ENCODE measurements at places on chromosomes 11 and 22.

- no peak for DNase-seq
Measured at GRCh38 chr11:42786981-42787380, 524.8 kb upstream of the API5 start.

GRCh38 chr11:73889536-73889935 is 12.7 kb downstream of the PAAF1 start:
- no peak for DNase-seq

GRCh38 chr22:38655519-38656255 is 505 bp downstream of the FAM227A start:
- DNase-seq: no peak

GRCh38 chr11:1224491-1225385 is 1.9 kb downstream of the MUC5B start:
- DNase-seq: no peak

GRCh38 chr22:50326225-50326955 is 422 bp downstream of the DENND6B start:
- no peak for DNase-seq

- DNase-seq: no peak
Measured at GRCh38 chr11:66653123-66653522, 14.6 kb downstream of the RBM4 start.

GRCh38 chr22:37464181-37464580 is 22.0 kb downstream of the MFNG start:
- DNase-seq: no peak

DNA sequence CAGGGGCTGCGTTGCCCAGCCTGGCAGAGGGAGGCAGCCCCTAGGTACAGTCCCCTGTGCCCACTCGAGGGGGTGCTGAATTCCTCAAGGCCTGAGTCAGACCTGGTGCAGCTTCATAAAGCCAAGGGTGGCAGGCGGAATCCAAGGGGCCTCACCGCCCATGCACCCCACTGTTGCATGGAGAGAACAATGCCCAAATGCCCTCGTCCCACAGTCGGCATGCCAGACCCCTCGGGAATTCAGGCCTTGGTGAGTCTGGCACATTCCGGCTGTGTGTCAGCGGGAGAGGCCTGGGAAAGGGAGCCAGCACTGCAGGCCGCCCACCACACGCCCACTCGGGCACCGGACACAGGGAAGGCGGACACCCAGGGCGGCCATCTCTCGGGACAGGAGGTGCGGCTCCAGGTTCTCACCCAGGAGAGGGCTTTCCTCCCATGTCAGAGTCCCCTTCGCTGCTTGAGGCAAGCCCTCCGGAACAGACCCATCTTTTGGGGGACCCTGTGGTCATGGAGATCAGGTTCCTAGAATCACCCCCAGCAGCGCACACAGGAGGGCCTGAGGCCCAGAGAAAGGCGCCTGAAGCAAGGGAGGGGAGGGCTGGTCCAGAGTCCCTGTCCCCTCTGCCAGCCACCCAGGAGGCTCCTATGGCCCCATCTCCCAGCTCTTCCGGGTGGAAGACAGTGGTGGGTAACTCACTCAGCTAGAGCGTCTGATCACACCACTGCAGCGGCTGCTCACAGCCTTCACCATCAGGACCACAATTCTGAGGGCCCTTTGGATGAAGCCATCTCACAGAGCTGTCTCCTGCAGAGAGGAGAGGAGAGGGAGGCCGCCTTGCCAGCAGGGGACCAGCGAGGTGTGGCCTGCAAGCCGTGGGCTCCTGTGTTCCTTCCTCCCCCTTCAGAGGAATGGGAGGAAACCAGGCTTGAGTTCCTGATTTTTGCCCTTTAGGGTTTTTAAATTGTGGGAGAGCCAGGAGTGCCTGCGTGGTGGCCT is 31.6 kb upstream of the KCNQ1OT1 start:
- DNase-seq: no peak

DNA sequence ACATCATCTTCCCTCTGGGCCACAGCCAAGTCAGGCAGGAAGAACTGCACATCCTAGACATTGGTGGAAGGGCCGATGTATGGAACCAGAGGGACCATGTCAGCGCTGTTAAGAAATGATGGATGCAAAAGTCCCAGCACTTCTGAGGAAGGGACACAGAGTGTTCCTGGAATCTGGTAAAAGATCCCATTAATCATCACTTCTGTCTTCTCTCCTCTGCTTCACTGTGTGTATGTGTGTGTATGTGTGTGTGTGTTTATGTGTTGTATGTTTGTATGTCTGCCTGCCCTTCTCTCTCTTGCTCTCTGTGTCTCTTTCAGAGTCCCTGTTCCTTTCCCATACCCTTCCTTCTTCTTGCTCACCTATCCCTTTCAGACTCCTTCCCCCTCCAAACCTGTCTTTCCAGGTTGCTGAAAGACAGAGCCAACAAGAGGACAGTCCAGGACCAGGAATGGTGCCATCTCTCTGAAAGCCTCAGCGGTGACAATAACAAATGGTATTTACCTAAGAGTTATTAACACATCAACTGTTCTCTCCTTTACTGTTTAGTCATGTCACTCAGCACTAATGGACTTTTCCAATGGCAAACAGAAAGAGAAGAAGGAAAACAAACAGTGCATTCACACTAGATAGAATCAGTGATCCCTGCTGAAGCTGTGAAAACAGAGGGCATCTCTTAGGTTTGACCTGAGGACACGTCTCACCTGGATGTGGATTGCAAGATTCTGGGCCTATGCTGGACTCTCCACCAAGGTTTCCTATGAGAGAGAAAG is 47.1 kb downstream of the EHF start:
- no peak for DNase-seq

GRCh38 chr22:48336339-48337060 is 1491.2 kb downstream of the BRD1 start:
- no peak for DNase-seq

- DNase-seq: no peak
Measured at GRCh38 chr11:75516886-75517285, 8.9 kb downstream of the GDPD5 start.

DNA sequence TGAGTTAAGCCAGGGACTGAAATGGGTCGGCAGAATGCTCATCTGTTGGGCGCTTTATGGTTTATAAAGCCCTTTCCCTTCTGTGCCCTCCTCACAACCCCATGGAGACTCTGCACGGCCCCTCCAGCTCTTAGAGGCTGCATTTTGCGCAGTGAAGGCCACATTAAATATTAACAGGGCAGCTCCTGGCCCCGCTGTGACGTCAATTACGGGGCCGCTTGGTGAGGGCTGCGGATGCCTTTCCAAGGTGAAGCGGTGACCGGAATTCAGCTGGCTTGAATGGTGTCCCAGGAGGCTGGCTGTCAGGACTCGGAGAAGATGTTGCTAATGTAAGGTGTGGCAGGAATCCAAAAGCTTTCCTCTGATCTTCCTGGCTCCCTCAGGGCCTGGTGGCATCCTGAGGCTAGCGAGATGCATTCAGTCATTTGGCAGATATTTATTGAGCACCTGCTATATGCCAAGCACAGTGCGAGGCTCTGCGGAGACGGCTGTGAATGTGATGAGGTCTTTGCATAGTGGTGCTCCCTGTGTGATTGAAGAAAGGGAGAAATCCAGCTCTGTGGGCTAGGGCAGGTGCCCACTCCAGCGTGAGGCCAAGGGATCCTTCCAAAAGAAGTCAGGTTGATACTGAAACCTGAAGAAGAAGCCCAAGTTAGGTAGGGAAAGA is 10.4 kb upstream of the YWHAH start:
- DNase-seq: no peak

- DNase-seq: no peak
Measured at GRCh38 chr22:17896586-17896985, 122.3 kb upstream of the BID start.

DNA sequence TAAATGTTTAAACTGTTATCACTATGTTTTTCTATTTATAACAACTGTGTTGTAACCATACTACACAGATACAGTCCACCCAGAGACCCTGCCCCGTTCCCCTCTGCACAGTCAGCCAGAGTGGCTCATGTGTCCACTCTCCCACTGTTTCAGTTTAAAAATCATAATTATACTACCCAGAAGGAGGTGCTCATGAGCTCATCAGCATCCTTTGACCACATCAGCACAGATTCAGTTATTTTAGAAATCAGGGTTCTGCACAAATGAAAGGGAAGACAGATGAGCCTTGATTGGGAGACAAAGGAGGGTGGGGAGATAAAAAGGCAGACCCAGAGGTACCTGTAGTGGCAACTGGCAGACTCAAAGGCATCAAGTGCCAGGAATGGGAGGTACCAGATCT is 124.3 kb downstream of the RCN1 start:
- DNase-seq: no peak

- no peak for DNase-seq
Measured at GRCh38 chr22:25497716-25498115, 66.8 kb upstream of the GRK3 start.

DNA sequence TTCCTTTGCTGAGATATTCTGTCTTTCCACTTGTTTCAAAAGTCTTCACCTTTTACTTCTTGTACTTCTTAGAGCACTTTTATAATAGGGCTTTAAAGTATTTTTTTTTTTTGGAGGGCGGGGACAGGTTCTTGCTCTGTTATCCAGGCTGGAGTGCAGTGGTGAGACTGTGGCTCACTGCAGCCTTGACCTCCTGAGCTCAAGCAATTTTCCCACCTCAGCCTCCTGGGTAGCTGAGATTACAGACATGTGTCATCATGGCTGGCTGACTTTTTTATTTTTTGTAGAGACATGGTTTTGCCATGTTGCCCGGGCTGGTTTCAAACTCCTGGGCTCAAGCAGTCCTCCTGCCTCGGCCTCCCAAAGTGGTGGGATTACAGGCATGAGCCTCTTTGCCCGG is 57.9 kb downstream of the DYNC2H1 start:
- no peak for DNase-seq

DNA sequence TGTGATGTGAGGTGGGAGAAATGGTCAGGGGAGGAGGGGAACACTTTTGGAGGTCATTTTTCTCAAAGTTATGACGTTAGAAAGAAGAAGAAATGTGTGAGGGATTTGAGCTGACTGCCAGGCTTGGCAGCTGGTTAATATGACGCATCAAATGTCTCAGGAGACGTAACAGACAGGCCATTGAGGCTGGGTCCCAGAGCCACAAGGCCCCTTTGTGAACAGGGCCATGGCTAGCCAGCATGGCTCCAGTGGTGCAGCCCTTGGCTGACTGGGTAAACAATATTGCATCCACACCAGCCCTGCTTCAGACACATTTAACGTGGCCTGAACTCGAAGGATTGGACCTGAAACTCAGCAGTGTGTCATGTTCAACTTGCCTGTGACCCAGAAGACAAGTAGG is 34.3 kb downstream of the AMOTL1 start:
- no peak for DNase-seq

GRCh38 chr11:6474806-6475500 is 1.2 kb upstream of the TRIM3 start:
- DNase-seq: no peak

DNA sequence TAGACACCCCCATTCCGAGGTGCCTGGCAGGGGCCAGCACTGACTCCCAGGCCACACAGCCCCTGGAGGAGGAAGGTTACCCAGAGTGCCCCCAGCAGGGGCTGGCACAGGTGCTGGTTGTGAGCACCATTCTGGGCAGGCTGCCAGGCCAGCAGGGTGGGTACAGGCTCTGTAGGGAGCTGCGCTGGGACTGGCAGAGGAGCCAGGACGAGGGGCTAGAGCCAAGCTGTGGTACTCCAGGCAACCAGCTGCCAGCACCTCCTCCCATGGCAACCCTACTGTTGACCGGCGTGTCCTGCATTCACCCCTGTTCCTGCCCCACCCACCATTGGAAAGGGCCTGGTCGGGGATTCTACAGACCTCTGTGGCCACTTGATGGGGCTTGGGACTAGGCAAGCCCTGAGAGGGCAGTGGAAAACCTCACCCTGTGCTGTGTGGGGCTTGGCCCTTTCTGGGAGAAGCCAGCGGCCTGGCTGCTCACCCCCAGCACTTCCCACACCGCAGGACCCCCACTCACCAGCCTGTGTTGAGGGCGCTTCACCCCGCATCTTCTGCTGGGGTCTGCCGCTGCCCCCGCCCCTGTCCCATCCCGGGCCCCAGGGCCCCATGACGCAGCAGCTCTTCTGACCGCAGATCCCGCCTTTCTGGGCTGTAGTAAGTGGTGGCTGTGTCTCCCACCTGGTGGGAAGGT is 1.9 kb downstream of the CLDN5 start:
- no peak for DNase-seq

DNA sequence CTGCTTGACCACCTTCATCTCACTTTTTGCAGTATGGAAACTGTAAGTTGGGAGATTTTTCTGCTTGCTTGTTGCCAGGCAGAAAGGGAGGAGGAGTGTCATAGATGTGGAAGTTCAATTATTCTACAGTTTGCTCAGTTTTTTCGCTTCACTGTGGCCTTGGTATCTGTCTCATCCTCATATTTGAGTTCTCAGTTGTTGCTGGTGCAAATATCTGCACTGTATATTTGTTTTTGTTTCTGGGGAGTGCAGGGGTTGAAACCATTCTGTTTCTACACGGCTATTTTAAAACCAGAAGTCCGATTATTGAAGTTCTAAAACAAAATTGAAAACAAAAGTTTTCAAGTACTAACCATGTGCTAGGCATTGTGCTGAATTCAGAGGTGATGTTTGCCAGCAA is 153.4 kb downstream of the JRKL start:
- no peak for DNase-seq

DNA sequence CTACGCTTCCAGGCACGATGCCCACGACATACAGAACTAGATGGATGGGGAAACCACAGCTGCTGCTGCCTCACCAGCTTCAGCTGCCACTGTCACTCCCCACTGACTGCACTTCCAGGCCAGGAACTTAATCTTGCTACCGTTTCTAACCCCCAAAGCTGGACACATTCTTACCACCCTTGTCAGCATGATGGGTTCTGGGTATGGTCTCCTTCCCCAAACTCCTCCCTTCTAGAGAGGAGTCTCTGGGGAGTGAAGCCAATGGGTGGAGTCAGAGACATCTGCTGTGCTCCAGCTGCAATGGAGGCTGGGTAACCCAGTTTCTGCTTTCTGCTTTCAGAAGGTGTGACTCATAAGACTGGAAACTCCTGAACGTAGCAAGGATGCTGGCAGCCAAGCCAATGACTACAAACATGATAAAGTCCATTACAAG is 87.0 kb upstream of the THY1 start:
- DNase-seq: peak; percentile 81

- DNase-seq: no peak
Measured at GRCh38 chr11:96221244-96222070, 121.5 kb downstream of the MAML2 start.

DNA sequence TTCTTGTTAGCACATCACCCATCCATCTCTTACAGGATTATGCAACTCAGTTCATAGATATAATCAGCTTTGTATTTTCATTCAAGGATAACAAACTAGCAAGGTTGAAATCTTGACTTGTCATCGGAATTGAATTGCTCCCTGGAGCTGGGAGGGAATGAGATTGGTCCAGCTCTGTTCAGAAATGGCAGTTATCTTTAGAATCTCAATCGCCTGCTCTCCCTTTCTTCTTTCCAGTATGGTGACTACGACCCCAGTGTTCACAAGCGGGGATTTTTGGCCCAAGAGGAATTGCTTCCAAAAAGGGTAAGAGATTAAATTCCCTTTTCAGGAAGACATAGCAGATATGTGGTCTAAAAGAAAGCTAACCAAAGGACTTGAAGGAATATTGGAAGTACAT is 51.0 kb downstream of the NF2 start:
- no peak for DNase-seq

DNA sequence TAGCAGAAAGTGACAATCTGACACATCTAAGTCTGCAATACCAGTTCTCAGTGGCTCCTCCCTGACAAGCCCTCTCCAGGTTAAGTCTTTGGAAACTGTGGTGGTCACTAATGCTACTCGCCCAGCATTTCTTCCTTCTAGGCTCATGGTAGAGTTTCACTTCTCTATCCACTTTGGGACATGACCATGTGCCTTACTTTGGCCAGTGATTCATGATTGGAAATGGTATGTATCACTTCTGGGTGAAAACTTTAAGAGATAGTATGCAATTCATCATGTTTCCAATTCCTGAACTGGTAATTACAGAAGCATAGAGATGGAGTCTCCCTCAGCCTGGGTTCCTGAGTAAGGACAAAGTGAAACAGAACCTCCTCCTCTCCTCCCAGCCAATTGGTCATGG is 151.5 kb upstream of the LMO1 start:
- DNase-seq: no peak

Data from CD4-positive, alpha-beta T cell treated with Interleukin-4 for 1 hour (primary cell).